Stimulated activated CD4-positive, alpha-beta T cell treated with anti-CD3 and anti-CD28 coated beads, Interleukin-12 subunit alpha, Interleukin-12 subunit beta, amount 100 ng/mL, for 48 hours (primary cell): ENCODE measurements at places on chromosomes 6 and 20.

DNA sequence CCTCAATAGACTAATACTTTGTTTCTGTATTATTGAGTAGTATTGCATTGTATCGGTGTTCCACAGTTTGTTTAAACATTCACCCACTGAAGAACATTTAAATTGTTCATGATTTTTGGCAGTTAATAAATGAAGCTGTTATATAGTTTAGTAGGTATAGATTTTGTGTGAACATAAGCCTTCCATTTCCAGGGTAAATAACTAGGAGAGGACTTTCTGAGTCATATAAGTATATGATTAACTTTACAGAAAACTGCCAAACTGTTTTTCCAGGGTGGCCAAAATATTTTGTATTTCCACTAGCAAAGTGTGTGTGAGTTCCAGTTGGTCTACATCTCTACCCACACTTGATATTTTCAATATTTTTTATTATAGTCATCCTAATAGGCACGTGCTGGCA, 70.0 kb upstream of the MLIP start:
- DNase-seq: no peak

DNA sequence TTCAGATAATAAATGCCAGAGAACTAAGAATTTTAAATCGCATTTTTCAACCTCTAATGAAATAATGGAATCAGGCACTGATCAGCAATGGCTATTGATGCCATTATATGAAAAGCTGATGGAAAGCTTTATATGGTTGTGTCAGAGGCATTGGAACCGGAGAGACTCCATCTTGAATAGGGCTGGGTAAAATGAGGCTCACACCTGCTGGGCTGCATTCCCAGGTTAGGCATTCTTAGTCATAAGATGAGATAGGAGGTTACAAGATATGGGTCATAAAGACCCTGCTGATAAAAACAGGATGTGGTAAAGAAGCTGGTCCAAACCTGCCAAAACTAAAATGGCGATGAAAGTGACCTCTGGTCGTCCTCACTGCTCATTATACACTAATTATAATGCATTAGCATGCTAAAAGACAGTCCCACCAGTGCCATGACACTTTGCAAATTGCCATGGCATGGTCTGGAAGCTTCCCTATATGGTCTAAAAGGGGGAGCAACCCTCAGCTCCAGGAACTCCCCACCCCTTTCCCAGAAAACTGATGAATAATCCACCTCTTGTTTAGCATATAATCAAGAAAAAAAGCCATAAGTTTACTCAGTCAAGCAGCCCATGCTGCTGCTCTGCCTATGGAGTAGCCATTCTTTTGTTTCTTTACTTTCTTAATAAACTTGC, 40.2 kb upstream of the CD83 start:
- DNase-seq: no peak

- DNase-seq: no peak
Observed at GRCh38 chr6:53803081-53803860, 8.5 kb downstream of the LRRC1 start.

- no peak for DNase-seq
Observed at GRCh38 chr20:46364670-46365486, 41.5 kb downstream of the ELMO2 start.

DNA sequence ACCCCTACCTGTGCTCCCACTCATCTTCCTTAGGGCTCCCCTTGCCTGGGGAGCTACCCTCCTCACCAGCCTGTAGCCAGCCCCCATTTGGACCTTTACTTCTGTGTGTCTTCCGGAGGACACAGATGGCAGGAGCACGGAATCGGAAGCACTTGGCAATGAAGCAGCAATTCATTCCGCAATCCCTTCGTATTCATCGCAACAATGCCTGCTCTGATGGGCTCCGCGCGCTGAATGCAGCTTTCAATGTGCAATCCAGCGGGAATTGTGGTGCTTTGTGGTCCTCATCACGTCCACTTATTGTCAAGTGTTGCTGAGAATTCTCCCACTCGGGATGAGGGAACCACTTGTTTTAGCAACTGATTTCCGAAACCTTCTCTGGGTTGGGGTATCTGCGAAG, 336.0 kb downstream of the DHX35 start:
- no peak for DNase-seq

DNA sequence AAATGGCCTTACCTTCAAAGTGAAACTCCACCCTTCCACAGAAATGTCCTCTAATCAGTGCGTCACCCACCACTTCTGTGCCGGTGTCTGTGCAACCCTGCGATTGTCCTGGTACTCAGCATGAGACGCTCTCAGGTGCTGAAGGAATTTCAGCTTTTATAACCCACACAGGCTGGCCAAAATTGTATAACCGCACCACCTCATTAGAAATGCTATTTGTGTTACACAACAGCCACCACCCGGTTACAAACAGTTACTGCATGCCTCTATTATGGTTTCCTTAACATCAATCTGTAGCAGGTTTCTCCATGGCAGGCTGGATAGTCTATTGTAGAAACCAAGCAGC, 51.5 kb downstream of the SLC23A2 start:
- peak; percentile 7 for DNase-seq

GRCh38 chr6:131164506-131164905, 29.2 kb downstream of the AKAP7 start:
- DNase-seq: no peak
